NCI-H1092 (cell line): ENCODE measurements at places on chromosomes 3 and 15.

- DNase-seq = no peak
Observed at GRCh38 chr3:186789554-186790260, 6.3 kb downstream of the EIF4A2 start.

DNA sequence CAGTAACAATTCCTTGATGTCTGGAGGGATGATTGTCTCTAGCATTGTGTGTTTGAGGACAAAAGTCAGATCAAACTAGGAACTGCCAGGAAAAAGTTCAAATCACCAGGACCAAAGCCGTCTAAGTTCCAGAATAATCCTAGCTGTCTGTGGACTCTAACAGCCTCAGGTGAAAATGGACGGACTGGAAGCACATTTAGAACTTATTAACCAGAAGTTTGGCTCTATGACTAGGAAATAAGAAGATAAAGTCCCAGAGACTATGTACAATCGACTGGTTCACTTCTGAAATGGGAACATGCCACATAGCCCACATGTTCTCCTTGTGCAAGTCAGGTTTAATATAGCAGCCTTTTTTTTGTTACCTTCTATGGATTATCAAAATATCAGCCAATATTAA lies 50.6 kb upstream of the SGO1 start:
- DNase-seq = no peak

- no peak for DNase-seq
Observed at GRCh38 chr3:41751597-41751996, 210.3 kb downstream of the ULK4 start.

DNA sequence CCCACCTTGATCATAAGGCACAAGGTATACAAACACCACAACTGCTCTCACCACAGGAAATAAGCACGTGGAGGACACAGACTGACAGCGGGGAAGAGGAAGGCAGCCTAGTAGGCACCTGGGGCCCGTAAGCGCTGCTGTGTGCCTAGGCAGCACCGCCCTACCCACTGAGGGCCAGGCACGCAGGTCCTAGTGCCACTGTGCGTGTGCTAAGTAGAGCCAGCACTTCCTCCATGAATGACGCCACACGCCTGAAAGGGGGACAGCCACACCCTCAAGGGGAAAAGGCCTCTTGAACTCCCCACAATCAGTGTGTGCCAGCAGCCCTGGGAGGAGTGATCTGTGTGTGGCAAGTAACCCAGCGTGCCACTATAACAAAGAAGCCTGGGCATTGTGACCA lies 73.0 kb downstream of the ATP1B3 start:
- no peak for DNase-seq

DNA sequence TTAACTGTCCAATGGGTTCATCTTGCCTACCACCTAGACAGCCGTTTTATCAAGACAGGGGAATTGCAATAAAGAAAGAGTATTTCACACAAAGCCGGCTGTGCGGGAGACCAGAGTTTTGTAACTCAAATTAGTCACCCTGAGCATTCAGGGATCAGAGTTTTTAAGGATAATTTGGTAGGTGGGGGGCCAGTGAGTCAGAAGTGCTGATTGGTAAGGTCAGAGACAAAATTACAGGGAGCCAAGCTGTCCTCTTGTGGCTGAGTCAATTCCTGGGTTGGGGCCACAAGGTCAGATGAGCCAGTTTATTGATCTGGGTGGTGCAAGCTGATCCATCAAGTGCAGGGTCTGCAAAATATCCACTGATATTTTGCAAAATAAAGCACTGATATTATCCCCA lies 29.9 kb upstream of the GPD1L start:
- DNase-seq = no peak

GRCh38 chr3:13201851-13202250 lies 128.6 kb upstream of the IQSEC1 start:
- DNase-seq = no peak

- no peak for DNase-seq
Observed at GRCh38 chr3:68728343-68728742, 204.0 kb downstream of the TAFA4 start.

DNA sequence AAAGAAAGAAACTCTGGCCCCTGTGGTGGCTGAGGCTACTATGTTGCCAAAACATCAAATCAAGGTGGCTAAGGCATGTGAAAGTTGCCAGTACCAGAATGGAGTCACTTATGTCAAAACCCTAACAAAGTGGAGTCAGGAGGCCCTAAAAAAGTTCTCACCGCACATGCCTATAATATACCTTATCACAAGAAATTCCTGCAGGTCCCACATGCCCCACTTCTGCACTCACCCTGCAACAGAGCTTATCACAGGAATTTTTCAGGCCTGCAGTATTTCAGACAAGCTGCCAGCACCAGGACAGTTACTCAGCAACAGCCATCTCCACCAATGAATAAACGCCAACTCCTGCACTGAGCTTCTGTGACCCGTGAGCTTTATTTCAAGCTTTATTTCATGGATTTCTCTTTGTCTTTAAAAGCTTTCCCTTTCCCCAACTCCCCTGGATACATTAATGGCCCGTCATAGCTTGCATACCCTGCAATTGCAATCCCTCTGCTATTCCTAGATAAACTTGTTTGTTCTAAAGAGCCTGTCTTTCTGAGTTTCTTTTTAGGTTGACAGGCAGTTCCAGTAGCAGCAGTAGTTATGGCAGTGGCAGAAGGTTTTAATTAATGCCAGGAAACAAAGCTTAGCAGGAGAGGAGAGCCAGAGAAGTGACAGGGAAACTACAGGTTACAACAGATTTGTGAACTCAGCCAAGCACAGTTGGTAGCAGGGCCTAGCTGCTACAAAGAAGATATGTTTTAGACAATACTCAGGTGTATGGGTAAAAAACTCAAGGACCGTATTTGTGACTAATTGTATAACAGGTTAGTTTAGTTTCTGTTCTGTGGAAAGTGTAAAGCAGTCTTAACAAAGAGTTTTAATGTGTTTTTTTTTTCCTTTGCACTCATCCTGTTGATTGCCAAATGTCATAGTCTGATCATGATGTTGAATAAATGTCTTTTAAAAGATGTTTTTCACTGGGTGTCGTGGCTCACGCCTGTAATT lies 15.9 kb upstream of the TMEM42 start:
- no peak for DNase-seq

GRCh38 chr3:128874481-128875180 lies 4.8 kb upstream of the ACAD9 start:
- no peak for DNase-seq

DNA sequence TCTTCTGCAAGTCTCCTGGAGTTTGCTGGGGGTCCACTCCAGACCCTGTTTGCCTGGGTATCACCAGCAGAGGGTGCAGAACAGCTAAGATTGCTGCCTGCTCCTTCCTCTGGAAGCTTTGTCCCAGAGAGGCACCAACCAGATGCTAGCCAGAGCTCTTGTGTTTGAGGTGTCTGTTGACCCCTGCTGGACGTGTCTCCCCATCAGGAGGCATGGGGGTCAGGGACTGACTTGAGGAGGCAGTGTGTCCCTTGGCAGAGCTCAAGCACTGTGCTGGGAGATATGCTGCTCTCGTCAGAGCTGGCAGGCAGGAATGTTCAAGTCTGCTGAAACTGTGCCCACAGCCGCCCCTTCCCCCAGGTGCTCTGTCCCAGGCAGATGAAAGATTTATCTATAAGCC lies 86.5 kb downstream of the TPRG1 start:
- no peak for DNase-seq

GRCh38 chr3:17136136-17136721 lies 251.5 kb downstream of the PLCL2 start:
- DNase-seq = no peak

GRCh38 chr15:41921639-41922038 lies 27.8 kb upstream of the SPTBN5 start:
- DNase-seq = no peak

DNA sequence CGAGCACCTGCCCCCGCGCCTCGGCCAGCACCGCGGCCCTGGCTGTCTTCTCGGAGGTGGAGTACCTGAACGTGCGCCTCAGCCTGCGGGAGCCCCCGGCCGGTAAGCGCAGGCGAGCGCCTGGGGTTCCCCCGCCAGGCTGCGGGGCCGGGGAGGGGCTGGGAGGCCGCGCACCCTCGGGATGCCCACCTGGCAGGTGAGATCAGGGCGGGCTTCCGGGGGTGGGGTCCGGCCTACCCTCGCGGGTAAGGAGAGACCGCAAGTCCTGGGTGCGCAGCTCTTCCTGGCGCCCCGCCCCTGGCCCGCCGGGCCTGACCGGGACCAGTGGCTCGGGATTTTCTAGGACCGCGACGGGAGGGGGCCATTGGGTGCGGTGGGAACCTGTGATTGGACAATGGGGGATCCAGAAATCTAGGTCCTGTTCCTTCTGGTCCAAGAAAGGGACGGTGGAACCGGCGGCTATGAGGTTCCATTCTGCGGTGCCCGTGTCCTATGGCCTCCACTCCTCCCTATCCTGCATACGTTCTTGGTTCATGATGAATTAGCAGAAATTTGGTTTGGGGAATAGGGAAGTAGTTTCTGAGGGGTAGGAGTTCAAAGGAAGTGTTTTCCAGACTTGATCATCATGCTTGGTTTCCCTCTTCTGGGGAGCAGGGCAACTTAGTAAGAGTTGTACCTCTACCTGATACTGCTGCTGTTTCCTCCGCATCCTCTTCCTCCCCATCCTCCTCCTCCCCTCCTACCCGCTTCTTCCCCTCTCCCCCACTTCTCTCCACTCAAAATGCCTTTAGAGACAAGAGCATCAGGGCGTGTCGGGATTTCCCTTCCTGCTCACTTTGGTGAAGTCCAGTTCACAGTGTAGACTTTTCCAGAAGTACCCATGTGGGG lies 808 bp downstream of the ARRDC4 start:
- no peak for DNase-seq

- DNase-seq = no peak
Observed at GRCh38 chr3:129835198-129835597, 58.3 kb downstream of the TMCC1 start.

GRCh38 chr3:184144505-184144904 lies 9.3 kb downstream of the EIF2B5 start:
- no peak for DNase-seq

DNA sequence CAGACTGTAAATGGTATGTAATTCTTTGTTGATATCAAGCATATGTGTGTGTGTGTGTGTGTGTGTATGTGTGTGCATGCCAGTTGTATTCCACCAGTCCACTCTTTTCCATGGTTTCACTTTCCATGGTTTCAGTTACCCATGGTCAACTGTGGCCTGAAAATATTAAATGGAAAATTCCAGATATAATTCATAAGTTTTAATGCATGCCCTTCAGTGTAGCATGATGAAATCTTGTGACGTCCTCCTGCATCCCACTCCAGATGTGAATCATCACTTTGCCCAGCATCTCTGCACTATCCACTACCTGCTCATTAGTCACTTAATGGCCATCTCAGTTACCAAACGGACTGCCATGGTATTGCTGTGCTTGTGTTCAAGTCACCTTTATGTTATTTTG lies 215.9 kb downstream of the GBE1 start:
- DNase-seq = no peak

- no peak for DNase-seq
Observed at GRCh38 chr3:10948326-10948725, 44.2 kb upstream of the SLC6A1 start.

DNA sequence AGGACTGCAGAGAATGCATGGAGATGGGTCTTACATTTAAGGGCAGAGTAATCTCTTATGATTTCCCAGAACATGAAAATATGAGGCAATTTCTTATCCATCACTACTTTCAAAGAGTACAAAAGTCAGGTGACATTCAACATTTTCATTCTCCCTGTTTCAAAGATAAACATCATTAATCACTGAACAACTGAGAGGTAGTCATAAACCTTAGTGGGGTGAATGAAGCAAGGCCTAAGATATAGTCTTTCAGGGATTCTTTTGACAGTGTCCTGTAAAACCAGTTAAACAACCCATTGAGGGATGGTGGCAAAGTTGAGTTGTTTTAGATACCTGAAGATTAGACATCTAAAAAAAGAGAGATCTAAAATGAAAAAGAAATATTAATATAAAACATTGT lies 271.6 kb upstream of the CBLB start:
- no peak for DNase-seq

DNA sequence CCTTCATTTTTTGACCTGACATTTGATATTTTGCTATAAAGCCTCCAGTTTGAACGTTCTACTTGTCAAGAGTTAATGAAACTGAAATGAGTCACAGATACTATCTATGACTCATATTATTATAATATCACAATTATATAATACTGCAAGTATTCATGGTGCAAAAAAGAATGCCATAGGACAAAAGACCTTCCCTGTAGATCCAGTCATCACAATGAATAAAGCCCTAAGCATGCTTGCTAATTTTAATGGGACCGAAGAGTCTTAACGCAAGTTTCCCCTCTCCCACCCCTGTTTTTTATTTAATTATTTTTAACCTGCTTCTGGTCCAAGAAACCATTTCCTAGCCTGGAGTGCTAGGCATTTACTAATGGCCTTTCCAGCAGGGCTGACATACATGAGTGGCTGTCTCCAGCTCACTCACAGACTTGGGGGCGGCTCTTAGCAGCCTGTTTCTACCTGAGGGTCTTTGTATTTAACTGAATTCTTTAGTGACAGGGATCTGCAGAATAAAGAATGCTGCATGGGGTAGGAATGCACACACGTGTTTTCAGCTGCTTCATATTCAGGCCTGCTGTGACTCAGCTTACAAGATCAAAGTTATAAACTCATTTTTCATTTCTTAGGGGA lies 61.2 kb downstream of the THBS1 start:
- no peak for DNase-seq

- DNase-seq = no peak
Observed at GRCh38 chr3:114333180-114333922, 39.5 kb downstream of the TIGIT start.

DNA sequence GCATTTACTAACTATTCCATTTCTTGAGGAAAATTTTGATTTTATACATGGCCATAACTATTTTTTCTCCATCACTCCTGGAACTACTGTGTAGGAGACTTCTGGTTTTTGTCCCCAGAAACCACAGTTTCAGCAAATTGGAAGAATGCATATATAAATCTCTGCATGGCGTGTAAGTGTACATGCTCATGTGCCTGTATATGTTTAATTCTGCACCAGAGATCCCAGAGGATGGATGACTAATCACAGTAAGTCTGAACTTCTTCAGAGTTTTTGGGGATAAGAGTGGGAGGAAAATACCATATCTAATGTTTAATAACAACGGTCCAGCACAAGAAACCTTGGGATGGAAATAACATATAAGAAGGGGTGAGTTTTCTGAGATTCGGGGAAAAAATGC lies 10.9 kb upstream of the COL6A6 start:
- DNase-seq = no peak

DNA sequence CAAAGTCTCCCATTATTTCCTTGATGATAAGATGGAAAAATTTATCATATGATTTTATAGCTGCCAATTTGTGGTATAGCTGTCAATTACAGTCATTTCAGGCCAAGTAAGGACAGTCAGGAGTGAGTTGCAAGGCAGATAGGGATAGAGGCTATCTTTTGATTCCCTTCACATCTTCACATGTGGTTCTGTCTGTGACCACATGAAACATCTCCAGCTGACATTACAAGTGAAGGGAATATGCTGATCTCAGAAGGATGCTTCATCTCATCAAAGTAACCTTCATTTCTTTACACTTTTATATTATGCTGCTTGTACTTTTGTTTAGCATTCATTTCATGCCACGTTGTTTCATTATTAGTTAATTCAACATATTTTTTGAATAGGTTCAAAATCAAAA lies 136.9 kb upstream of the CFAP20DC start:
- no peak for DNase-seq

GRCh38 chr15:77974416-77975331 lies 102.8 kb downstream of the TBC1D2B start:
- no peak for DNase-seq

- no peak for DNase-seq
Observed at GRCh38 chr3:106518516-106518915, 649.7 kb upstream of the CBLB start.
